ENCODE measurements at places on chromosomes 5 and 9.

DNA sequence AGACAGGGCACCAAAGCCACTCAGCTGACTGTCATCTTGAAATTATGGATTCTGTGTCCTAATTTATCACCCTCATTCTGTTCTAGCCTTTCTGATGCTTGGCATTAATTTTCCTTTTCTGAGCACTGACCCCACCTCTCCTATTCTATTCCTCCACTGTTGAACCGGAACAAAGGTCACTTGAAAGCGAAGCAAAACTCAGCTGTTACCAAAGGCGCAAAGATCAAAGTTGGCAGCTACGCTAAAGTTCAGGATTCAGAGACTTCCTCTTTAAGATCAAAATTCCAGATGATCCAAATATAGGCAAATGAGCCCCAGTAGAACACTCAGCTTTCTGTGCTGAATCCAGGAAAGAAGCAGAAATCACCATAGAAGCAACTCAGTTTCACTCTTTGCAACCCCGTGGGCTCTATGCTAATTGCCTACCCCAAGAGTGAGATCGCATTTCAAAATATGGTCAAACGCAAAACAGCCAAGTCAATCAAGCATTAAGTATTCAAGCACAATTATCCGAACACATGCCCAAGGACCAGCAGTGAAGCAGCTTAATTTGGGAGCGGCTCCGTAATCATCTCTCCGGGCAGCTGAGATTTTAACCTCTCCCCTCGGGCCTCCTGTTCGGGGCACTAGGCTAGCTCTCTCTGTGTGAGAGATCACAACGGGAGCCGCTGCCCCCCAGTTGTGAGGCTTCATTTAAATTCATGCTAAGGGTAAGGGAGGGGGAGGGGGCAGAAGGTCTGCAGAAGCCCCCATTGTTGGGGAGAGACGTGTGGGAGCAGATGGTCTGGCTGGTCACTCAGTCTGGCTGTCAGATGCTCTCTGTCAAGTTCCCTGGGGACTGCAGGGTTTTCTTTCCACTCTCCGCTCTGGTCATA lies 288.6 kb downstream of the ELAVL2 start:
- no peak for DNase-seq
- peaks cover 12% of the 10 kb centered on the region for H3K4me1 ChIP-seq
- H3K36me3 ChIP-seq = no peaks in the 10 kb centered on the region
- H3K27ac ChIP-seq = no peak overlapping the region

- no peaks in the 10 kb centered on the region for H3K36me3 ChIP-seq
- no peak overlapping the region for H3K27ac ChIP-seq
- no peak overlapping the region for H3K4me3 ChIP-seq
- peaks cover 48% of the 10 kb centered on the region for H3K27me3 ChIP-seq
- no peak for DNase-seq
Measured at GRCh38 chr9:19782005-19782404, 6.8 kb downstream of the SLC24A2 start.

- H3K27me3 ChIP-seq = no peaks in the 10 kb centered on the region
- no peak overlapping the region for H3K4me3 ChIP-seq
- no peak for DNase-seq
- peaks cover 7% of the 10 kb centered on the region for H3K4me1 ChIP-seq
Measured at GRCh38 chr9:37990404-37991015, 78.5 kb downstream of the SHB start.

DNA sequence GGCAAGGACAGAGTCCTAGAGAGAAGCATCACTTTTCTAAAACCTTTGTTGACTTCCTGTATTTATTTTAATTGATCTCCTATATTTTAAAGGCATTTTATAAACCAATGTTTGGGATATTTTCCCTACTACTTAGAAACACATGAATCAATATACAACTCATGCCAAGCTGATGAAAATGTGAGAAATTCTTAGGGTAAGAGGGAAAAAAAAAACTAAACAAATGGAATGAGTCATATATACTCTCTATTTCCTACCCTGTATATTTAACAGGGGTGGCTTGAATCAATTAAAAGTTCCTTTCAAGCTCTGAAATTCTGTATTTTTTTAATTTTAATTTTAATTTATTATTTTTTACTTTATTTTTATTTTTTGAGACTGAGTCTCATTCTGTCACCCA lies 19.6 kb downstream of the BAAT start:
- DNase-seq = no peak
- no peak overlapping the region for H3K27ac ChIP-seq
- H3K36me3 ChIP-seq = no peaks in the 10 kb centered on the region
- no peak overlapping the region for H3K4me3 ChIP-seq

- H3K27me3 ChIP-seq = no peaks in the 10 kb centered on the region
- peaks cover 9% of the 10 kb centered on the region for H3K4me1 ChIP-seq
- no peak overlapping the region for H3K27ac ChIP-seq
- no peak overlapping the region for H3K4me3 ChIP-seq
Measured at GRCh38 chr9:113227436-113227835, 6.1 kb downstream of the SLC31A1 start.

DNA sequence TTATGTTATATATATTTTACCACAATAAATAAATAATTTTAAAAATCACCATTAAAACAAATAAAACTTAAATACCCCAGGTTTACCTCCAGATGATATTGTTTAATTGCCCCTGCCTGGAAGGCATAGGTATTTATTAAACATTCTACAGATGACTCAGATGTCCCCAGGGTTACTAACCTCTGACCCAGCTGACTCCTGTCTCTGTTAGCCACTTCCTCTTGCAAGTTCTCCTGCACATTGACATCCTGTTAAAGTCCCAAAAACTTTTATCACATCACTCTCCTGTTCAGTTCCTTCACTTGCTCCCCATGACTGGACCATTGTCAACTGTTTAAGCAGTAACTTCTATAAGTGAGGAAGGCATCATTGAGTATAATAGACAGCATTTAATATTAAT lies 37.0 kb upstream of the RAB3C start:
- no peaks in the 10 kb centered on the region for H3K36me3 ChIP-seq
- H3K27ac ChIP-seq = no peak overlapping the region
- no peaks in the 10 kb centered on the region for H3K27me3 ChIP-seq
- H3K4me3 ChIP-seq = no peak overlapping the region

- H3K27ac ChIP-seq = no peak overlapping the region
- H3K4me1 ChIP-seq = peaks cover 3% of the 10 kb centered on the region
- no peaks in the 10 kb centered on the region for H3K27me3 ChIP-seq
- H3K36me3 ChIP-seq = no peaks in the 10 kb centered on the region
- DNase-seq = no peak
- no peak overlapping the region for H3K4me3 ChIP-seq
Measured at GRCh38 chr5:31116466-31117031, 76.9 kb upstream of the CDH6 start.

DNA sequence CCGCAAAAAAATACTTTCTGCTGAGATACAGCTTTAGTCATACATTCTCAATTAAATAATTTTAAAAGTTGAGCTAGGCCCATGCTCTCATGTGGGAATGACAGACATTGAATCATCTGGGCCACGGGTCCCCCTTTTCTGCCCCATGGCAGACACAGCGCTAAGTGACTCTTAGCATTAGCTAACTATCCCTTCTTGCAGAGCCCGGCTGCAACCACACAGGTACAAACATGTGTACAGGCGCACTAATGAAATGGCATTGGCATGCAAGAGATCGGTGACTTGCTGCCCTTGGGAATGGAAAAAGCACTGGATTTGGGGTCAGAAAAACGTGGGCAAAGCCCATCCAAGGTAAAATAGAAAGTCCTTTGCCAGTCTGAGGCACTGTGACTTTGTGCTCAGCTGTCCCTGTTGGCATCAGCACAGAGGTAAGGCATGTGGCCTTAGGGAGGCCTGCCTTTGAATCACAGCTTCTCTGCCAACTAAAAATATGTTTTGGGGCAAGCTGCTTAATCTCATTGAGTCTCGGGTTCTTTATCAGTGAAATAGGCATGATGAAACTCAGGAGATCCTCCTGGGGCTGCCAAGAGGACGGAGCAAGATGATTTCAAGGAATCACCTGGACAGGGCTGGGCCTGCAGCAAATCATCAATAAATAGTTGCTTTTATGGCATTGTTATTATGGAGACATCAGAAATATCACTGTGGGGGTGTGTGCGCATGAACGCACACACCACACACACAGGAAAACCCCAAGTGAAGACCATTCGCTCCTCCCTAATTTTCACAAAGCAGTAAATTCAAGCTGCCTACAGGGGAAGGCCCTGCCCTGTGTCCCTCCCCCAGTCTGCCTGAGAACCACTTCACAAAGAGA lies 54.2 kb downstream of the WHRN start:
- H3K27ac ChIP-seq = no peak overlapping the region
- DNase-seq = no peak
- H3K27me3 ChIP-seq = no peaks in the 10 kb centered on the region
- H3K4me1 ChIP-seq = no peaks in the 10 kb centered on the region

DNA sequence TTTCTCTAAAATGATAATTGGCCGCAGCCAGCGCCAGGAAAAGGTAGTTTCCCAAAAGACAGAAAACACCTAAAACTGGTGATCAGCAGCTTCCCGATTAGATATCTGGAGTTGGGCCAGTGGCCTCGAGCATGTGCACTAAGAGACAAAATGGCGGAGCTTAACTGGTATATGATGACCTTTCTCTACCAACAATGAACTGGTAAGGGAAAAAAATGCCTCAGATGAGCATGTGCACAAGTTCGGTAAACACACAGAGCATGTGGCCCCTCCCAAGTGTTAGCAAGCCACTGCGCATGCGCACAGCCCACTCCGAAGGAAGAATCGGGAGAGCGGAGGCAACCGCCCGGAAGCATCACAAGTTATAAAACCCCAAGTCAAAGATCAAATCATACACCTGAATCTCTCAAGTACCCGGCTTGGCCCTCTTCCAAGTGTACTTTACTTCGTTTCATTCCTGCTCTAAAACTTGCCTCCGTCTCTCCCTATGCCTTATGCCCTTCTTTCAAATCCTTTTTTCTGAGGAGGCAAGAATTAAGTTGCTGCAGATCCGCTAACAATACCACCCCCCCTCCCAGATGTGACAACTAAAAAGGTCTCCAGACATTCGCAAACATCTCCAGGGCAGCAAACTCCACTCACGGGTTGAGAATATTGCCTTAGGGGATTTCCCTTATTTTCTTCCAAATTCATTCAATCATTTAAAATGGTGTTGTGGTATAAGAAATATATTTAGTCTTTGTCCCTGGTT lies 15.0 kb upstream of the PTBP3 start:
- peak overlapping the region; percentile 71 for H3K4me3 ChIP-seq
- DNase-seq = peak; percentile 38
- H3K36me3 ChIP-seq = no peaks in the 10 kb centered on the region
- H3K27me3 ChIP-seq = no peaks in the 10 kb centered on the region
- peaks cover 13% of the 10 kb centered on the region for H3K4me1 ChIP-seq

GRCh38 chr9:106758911-106759310 lies 104.1 kb upstream of the ZNF462 start:
- H3K27me3 ChIP-seq = no peaks in the 10 kb centered on the region
- H3K4me1 ChIP-seq = peaks cover 22% of the 10 kb centered on the region
- no peak overlapping the region for H3K4me3 ChIP-seq
- no peak for DNase-seq
- H3K27ac ChIP-seq = no peak overlapping the region

GRCh38 chr9:113274474-113275156 lies 757 bp downstream of the CDC26 start:
- H3K36me3 ChIP-seq = peaks cover 13% of the 10 kb centered on the region
- no peaks in the 10 kb centered on the region for H3K27me3 ChIP-seq
- H3K4me3 ChIP-seq = no peak overlapping the region
- DNase-seq = peak; percentile 22

GRCh38 chr9:86868616-86869015 lies 78.7 kb downstream of the GAS1 start:
- no peak overlapping the region for H3K4me3 ChIP-seq
- no peaks in the 10 kb centered on the region for H3K36me3 ChIP-seq
- H3K4me1 ChIP-seq = peaks cover 18% of the 10 kb centered on the region
- H3K27ac ChIP-seq = no peak overlapping the region
- peaks cover 8% of the 10 kb centered on the region for H3K27me3 ChIP-seq
- DNase-seq = no peak

GRCh38 chr9:132809677-132810271 lies 68.3 kb downstream of the AK8 start:
- no peak overlapping the region for H3K4me3 ChIP-seq
- DNase-seq = no peak
- H3K27ac ChIP-seq = no peak overlapping the region
- no peaks in the 10 kb centered on the region for H3K4me1 ChIP-seq
- H3K27me3 ChIP-seq = peaks cover 27% of the 10 kb centered on the region

DNA sequence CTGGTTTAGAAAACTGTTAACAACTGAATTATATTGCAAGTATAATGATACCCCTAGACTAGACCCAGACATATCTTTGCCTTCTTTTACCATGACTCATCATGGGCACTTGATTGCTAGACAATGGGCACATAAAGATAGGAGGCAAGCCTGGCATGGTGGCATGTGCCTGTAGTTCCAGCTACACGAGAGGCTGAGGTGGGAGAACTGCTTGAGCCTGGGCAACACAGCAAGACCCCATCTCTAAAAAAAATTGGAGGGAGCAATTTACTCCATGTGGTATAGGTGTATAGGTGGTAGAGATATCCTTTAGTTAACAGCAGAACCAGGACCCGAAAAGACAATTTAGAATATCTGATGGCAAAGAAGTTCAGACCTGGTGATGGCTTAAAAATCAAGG lies 51.6 kb downstream of the ELOVL7 start:
- no peak for DNase-seq
- H3K4me1 ChIP-seq = peaks cover 3% of the 10 kb centered on the region
- H3K36me3 ChIP-seq = peaks cover 6% of the 10 kb centered on the region
- H3K27ac ChIP-seq = no peak overlapping the region
- H3K27me3 ChIP-seq = no peaks in the 10 kb centered on the region
- H3K4me3 ChIP-seq = no peak overlapping the region

GRCh38 chr5:54663866-54664265 lies 146.3 kb downstream of the SNX18 start:
- H3K27me3 ChIP-seq = no peaks in the 10 kb centered on the region

DNA sequence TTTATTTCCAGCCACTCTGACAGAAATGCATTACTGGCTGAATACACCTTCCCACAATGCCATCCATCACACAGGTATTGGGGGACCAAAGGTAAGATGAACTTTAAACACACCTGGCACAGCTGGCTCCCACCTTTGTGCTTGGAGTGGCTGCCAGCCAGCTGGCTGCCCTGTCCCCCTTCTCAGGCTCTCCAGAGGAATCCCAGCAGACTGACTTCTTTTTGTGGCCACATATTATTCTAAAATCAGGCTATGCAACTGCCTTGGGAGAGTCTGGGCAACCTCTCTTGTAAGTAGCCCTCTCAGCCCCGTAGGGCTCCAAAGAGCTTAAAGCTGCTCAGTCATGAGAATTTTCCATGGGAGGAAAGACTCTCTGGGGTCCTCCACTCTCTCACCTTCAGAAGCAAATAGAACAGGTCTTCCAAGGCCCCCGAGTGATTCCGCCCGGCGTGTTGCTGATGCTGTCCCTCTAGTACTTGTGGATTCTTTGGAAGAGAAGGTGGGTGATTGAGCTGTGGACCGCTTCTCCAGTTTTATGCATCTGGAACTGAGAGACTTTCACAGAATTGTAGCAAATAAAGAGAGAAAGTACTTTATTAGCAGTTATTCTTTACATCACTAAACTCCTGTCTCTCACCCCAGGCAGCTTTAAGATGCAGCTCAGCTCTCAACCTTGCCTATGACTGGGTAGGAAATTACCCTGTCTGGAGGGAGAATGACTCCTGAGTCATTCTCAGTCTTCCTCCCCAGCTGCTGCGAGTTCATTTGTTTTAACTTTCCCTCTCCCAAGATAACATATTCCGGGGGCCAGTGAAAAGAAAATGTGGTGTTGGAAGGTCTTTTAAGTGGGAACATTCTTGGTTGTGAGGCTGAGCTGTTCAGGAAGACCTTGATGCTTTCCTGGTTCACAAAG lies 159.4 kb upstream of the PITX1 start:
- H3K36me3 ChIP-seq = no peaks in the 10 kb centered on the region
- H3K27me3 ChIP-seq = peaks cover 25% of the 10 kb centered on the region
- H3K27ac ChIP-seq = no peak overlapping the region
- peaks cover 38% of the 10 kb centered on the region for H3K4me1 ChIP-seq
- no peak overlapping the region for H3K4me3 ChIP-seq
